ENCODE measurements at places on chromosomes 16 and 17. TPM values are rescaled to one million over a fixed set of nuclear protein-coding genes. Genes with fewer than 3 reads are reported as not detected.

DNA sequence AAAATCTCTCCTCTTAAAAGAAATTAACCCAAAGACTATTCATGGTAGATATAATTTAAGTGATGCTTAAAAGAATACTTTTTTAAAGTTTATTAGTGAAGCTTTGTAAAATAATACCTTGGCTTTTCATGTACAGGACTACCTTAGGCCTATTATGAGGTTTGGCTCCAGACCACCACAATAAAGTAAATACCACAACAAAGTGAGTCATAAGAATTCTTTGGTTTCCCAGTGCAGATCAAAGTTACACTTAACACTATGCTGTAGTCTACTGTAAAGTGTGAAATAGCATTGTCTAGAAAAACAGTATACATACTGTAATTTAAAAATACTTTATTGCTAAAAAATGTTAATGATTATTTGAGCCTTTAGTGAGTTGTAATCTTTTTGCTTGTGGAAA lies 31.7 kb downstream of the CLTC start:
- peak; percentile 51 for DNase-seq

- peak; percentile 94 for DNase-seq
These were observed 53.2 kb downstream of the NDEL1 start for GRCh38 chr17:8488901-8489300.

CHST5 gene
- total RNA-seq: not detected

DNA sequence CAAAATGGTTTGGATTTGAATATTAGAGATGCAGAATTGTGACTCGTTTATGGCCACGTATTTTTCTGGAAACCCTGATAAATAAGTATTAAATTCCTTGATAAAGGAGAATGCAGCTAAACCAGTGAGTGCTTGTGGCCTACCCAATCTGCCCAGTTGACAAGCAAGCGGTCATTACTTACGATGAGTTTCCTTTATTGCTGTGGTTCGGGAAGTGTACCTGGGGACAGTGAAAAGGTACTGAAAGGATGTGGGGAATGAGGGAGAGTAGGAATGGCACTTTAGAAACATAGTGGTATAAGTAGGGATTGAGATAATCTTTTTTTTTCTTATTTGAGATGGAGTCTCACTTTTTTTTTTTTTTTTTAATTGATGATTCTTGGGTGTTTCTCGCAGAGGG lies 33.8 kb downstream of the RBBP6 start:
- no peak for DNase-seq

NBR1 gene
- total RNA-seq: 135 TPM

RTN4RL1 gene
- 0.96 TPM for total RNA-seq

GRCh38 chr17:43778337-43779144 lies at the start of gene DUSP3:
Gene DUSP3 (minus strand): TSS chr17:43778977. CDS start chr17:43778924, 53 bp downstream.
- DNase-seq: peak; percentile 96

- DNase-seq: peak; percentile 98
These were observed 15.7 kb upstream of the SLC35B1 start for GRCh38 chr17:49723423-49723822.

- no peak for DNase-seq
These were observed 3.9 kb downstream of the UMOD start for GRCh38 chr16:20348365-20349185.

GRCh38 chr17:40610359-40610758 lies 37.3 kb downstream of the SMARCE1 start:
- no peak for DNase-seq

GRCh38 chr16:353404-354290 lies 1.1 kb upstream of the AXIN1 start:
- no peak for DNase-seq

GRCh38 chr17:4535667-4536258 lies 19.4 kb downstream of the MYBBP1A start:
- no peak for DNase-seq

- no peak for DNase-seq
These were observed 4.4 kb downstream of the CHD9NB start for GRCh38 chr16:53048139-53048915.

GRCh38 chr16:66984892-66985311 lies 3.5 kb upstream of the CES4A start:
- DNase-seq: no peak

CCL1 gene
- not detected for total RNA-seq

KRT34 gene
- total RNA-seq: not detected

GRCh38 chr17:30068465-30068864 lies 48.2 kb upstream of the NSRP1 start:
- DNase-seq: no peak

- peak; percentile 37 for DNase-seq
These were observed 143.9 kb downstream of the CCDC182 start for GRCh38 chr17:57601143-57601735.

ZP2 gene
- total RNA-seq: not detected

DNA sequence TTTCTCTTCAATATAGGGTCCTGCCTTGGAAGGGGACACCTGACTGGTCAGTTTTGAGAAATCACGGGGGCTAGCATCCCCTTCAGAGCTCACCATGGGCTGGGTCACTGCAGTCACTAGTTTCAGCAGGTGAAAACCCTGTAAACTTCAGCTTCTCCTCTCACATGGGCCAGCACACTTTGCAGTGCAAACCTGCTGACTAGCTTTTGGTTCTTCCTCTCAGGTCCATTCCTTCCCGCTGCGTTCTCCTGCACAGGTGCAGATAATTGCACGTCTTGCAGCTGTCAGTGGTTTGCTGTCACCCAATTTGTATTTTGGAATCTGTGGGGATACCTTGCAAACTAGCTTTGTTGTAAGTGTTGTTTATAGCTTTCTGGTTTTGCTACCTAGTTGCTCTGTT lies 95.1 kb downstream of the LYRM1 start:
- no peak for DNase-seq

- no peak for DNase-seq
These were observed 23.7 kb downstream of the IST1 start for GRCh38 chr16:71919035-71919434.

- peak; percentile 91 for DNase-seq
These were observed at the start of gene DHX40 for GRCh38 chr17:59565171-59565958. Gene DHX40 (plus strand): TSS chr17:59565610. CDS start chr17:59565672, 62 bp downstream.

DNA sequence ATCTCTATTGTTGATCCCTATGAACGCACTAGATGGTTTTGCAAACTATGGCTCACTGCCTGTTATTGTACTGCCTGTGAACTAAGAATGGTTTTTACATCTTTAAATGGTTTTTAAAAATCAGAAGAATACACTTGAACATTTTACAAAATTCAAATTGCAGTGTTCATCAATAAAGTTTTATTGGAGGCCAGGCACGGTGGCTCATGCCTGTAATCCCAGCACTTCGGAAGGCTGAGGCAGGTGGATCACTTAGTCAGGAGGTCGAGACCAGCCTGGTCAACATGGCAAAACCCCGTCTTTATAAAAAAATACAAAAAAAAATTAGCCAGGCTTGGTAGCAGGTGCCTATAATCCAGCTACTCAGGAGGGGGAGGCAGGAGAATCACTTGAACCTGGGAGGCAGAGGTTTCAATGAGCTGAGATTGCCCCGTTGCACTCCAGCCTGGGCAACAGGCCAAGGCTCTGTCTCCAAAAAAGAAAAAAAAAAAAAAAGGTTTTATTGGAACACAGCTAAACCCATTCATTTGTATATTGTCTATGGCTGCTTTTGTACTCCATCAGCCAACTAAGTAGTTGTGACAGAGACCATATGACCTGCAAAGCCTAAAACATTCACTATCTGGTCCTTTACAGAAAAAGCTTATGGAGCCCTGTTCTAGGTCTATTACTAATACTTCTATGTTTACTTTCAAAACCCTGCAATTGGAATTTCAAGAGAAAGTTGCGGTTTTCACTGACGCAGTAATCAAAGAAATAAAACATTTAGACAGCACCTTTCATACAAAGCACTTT lies 18.9 kb downstream of the IKZF3 start:
- no peak for DNase-seq

TGFB1I1 gene
- 25.4 TPM for total RNA-seq

Data from myocyte (in vitro differentiated cells).